ENCODE measurements at places on chromosomes 3 and 15. TPM values are rescaled to one million over a fixed set of nuclear protein-coding genes. Genes with fewer than 3 reads are reported as not detected.

Gene PAQR9
- not detected for total RNA-seq

Gene FSD2
- 6.5 TPM for total RNA-seq

Gene STRC
- total RNA-seq = 0.59 TPM

Gene ASB14
- 0.10 TPM for total RNA-seq

Gene CIDEC
- 29.4 TPM for total RNA-seq

Gene CD86
- total RNA-seq = 6.8 TPM

Gene DUOX1
- total RNA-seq = 12.6 TPM

Gene UROC1
- not detected for total RNA-seq

Gene TGM5
- 4.1 TPM for total RNA-seq

Gene LDHAL6B
- not detected for total RNA-seq

Gene DZIP1L
- total RNA-seq = 23.9 TPM

Gene TFG
- 76.0 TPM for total RNA-seq

Gene APBA2
- 7.1 TPM for total RNA-seq

Gene RAD51
- 3.7 TPM for total RNA-seq

Gene HIGD2B
- not detected for total RNA-seq

Gene XPC
- 18.5 TPM for total RNA-seq

Gene CDCP1
- total RNA-seq = 8.5 TPM

Gene SLC28A1
- total RNA-seq = not detected

Gene MELTF
- total RNA-seq = 5.8 TPM

Gene SPINK8
- not detected for total RNA-seq

Gene PRSS50
- 0.89 TPM for total RNA-seq

Gene GP9
- 0.49 TPM for total RNA-seq

Gene GREM1
- 3.6 TPM for total RNA-seq

Gene UNC13C
- total RNA-seq = 2.1 TPM

Gene CDHR4
- total RNA-seq = not detected

Gene SLC6A11
- total RNA-seq = 0.49 TPM

Gene RETNLB
- total RNA-seq = not detected

Gene CADM2
- total RNA-seq = 2.5 TPM

Gene SLC24A5
- total RNA-seq = 3.6 TPM

Gene SI
- total RNA-seq = not detected

Gene RTP1
- not detected for total RNA-seq

Gene ESYT3
- 7.9 TPM for total RNA-seq

Gene SMAD3
- total RNA-seq = 34.6 TPM

Gene FAM227B
- 4.7 TPM for total RNA-seq

Gene TF
- 43.0 TPM for total RNA-seq

Gene POPDC2
- total RNA-seq = 5.5 TPM

Gene RTP4
- total RNA-seq = 0.79 TPM

Gene THAP10
- 2.1 TPM for total RNA-seq

Gene SCAANT1
- total RNA-seq = not detected

Gene EFCAB12
- 0.10 TPM for total RNA-seq

Gene CCR2
- total RNA-seq = 2.9 TPM

Gene SOX2
- total RNA-seq = 1.9 TPM

Gene WDR93
- 0.20 TPM for total RNA-seq

Gene PEX5L
- 0.10 TPM for total RNA-seq

Gene DAZL
- not detected for total RNA-seq

Gene EIF5A2
- total RNA-seq = 3.2 TPM

Gene SYNPR
- total RNA-seq = 0.20 TPM

Gene CLASP2
- total RNA-seq = 90.6 TPM

Gene FBXO40
- total RNA-seq = 0.59 TPM

Gene LRRFIP2
- total RNA-seq = 64.4 TPM

Gene HES1
- total RNA-seq = 53.8 TPM

Gene TUSC7
- total RNA-seq = not detected

Gene SKOR1
- 0.10 TPM for total RNA-seq

Gene MNS1
- total RNA-seq = 4.4 TPM

Data from skin of body (tissue), 3 donors.